ENCODE measurements at places on chromosomes 1 and 21.

DNA sequence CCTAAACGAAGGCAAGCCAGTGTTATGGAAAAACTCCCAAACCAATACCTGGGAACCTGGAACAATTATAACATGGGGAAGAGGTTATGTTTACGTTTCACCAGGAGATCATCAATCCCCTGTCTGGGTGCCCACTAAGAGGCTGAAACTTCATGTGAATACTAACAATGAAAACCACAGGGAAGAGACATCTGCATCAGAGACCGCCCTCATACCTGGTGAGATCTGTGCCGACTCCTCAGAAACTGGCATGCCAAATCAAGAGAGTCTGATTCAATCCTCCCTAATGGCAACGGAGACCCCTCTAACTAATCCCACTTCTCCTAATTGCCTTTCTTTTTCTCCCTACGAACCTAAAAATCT is 163.2 kb downstream of the IER5 start:
- no peak for DNase-seq

GRCh38 chr1:30041741-30042437 is 681.5 kb downstream of the MATN1 start:
- DNase-seq = no peak

GRCh38 chr1:167342846-167343245 is 122.2 kb downstream of the POU2F1 start:
- no peak for DNase-seq

- DNase-seq = no peak
These were observed 1.1 kb downstream of the IGSF3 start for GRCh38 chr1:116666187-116667077.

- DNase-seq = peak; percentile 89
These were observed 75.4 kb downstream of the ABCA4 start for GRCh38 chr1:94045465-94046056.

GRCh38 chr1:59016390-59016789 is 232.5 kb upstream of the JUN start:
- no peak for DNase-seq

DNA sequence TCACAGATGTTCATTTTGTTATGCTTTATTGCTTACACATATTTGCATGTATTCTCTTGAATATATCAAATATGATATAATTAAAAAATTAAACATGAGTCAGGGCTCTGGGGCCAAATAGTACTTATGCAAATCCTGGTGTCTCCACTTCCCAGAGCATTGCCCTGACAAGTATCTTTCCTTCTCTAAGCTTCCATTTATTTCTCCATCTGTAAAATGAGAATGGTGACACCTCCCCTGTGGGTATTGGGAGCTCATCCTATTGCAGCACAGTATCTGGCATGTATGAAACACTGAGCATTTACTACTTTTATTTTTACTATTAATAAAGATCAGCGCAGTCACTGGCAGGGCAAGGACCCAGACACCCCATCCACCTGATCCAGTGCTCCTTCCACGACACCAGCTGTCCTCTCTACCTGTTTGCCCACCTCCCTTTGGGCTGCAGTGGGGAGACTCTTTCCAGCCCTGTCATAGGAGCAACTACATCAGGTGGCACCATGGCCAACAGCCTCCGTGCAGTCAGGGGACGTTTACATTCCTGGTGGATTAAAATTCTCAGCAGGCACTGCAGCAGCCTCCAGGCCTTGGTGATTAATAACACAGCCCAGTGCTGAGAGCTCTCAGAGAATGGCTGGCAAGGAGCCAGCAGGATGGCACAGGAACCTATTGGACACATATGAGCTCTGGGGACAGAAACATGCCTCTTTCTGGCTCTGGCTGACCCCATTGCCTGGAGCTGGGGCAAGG is 113.0 kb downstream of the DMRTB1 start:
- DNase-seq = no peak

- no peak for DNase-seq
These were observed 265.7 kb downstream of the GRIK3 start for GRCh38 chr1:36768486-36769178.

DNA sequence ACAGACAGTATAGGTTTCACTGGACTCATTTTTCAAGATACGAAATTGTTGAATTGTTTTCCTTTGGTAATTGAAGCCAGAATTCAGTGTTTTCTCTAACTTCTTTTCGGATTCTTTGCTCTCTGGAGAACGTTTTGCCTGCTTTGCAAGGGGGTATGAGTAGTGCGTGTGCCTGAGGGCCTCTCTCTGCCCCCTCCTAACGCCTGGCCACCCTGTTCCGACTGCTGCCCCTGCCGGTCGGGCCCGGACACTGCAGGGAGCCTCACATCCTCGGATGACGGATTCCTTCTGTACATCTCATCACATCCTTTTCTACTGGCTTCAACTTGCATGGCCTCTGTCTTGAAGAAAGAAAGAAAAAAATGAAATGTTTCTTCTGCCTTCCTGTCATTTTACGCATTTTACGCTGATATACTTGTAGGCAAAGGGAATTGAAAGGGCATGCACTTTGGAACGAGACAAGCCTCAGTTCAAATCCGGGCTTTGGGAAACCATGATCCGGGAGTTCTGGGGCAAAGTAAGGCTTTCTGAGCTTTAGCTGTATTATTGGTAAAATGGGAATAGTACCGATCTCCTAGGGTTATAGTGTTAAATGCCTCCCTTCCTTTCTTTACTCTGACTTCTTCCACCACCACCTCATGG is 65.1 kb downstream of the DISC1 start:
- no peak for DNase-seq

DNA sequence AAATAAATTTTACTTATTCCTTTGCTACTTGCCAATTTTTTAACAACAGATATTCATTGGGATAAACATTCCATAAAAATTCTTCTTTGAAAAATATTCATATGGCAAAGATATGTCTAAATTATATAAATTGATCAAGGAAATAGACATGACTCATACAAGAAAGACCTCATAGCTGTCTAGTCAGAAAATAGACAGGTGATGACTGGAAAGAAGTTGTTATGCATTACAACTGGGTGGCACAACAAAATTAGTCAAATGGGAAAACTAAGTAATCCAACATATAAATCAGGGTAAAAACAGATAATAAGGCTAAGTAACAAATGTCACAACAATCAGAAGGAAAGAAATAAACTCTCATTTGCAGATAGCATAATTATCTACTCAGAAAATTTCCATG is 92.0 kb downstream of the USH2A start:
- no peak for DNase-seq

DNA sequence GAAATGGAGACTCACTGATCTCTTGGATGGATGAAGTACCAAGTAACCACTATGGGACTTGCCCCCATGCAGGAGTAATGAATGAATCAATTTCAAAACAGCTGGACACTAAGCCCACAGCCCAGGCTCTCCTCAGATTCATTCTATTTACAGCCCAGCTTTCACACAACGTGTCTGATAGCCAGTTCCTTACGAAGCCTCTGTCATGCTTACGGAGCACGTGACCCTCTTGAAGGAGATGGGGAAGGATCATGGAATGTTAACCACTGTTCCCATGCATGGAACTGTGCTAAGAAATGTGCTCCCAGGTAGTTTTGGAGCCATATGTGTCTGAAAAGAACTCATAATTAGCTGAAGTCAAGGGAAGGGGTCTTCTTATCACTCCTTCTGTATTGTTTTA is 124.1 kb downstream of the KIF26B start:
- DNase-seq = no peak

DNA sequence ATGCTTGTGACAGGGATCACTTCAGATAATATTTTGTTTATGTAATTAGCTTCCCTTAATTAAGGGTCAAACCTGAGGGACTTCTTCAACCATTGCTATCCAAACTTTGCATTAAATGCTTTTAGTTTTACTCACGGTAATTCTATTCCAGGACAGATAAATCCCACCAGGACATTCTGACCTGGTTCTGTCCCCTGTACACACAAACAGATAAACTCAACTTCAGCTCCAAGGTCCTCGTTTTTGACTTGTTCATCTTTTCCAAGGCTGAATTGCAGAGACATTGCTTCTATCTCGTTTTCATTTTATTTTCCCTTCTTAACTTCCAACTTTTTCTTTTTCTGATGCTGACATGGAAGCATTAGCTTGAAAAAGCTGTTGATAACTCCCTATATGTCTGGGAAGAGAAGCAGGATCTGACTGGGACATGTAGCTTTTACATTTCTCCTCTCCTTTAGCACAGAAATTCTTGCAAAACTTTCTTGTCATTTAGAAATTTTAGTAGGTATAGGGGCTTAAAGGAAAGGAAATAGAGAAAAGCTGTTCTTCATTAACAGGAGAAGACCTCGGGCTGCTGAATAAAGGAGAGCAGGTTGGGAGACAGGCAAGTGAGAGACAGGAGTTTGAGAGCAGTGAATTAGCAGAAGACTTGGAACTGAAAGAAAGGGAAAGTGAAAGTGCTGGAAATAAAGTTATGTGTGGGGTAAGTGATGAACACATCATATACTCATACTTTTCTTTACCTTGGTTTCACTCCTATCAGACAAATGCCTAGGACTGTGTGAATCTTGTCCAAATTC is 231.7 kb upstream of the B3GALT2 start:
- no peak for DNase-seq

DNA sequence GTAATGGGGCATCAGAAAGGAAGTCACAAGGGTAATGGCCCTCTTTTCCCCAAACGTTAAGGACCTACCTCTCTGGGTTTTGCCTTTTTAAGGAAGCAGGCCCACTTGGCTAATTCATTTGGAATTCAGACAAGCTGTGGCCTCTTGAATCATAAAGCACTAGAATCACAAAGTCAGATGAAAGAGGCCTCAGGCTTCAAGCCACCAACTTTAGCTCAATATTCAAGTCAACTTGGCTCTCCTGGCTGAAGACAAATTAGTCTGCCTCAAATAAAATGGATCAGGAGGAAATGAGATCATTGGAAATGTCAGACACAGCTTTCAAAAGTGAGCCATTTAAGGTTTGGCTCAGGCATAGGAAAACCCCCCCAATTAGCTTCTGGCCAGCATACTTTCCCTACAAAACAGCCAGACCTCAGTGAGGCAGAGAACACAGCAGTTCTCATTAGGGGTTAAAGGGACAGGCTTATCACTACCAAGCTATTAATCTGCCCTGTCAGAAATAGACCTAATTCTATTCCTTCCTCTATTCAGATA is 34.3 kb downstream of the SLC35D1 start:
- peak; percentile 45 for DNase-seq

GRCh38 chr1:201020040-201020591 is 3.4 kb downstream of the KIF21B start:
- DNase-seq = no peak

- peak; percentile 51 for DNase-seq
These were observed 101.7 kb downstream of the NEK7 start for GRCh38 chr1:198258491-198258890.

DNA sequence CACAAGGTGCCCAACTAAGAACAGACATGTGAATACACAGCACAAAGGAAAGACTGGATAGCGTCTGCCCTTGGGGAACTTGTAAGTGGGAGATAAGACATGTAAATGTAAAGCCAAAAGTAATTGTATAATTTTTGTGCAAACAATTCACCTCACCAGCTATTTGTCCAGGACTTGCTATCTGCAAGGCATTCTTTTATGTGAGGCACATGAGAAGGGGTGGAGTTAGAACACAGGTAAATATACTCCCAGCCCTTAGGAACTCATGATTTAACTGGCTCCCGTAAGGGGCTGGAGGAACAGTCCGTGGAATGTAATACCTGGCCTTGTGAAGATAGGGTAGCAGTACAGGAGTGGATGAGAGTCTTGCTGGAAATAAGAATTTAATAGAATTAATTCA is 61.3 kb downstream of the CDK18 start:
- no peak for DNase-seq

- no peak for DNase-seq
These were observed 8.7 kb upstream of the UMODL1 start for GRCh38 chr21:42062236-42063022.

DNA sequence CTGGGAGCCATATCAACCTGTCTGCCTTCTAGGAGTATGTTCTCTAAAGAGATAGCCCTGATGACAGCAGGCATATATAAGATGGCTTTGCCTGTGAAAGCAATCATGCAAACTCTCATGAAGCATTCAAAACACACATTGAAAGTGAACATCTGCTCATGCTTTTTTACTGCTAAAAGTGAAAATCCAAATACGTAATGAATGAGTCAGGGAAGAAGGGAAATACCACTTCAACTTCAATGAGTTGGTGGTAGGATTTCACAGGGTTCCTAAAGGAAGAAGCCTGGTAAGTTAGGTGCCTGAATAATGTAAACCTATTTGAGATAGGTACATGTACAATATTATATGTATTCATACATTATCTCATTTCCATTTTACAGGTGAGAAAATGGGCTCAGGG is 50.5 kb upstream of the SLFNL1 start:
- DNase-seq = peak; percentile 4

- no peak for DNase-seq
These were observed 8.4 kb downstream of the RPS6KA1 start for GRCh38 chr1:26537951-26538352.

- no peak for DNase-seq
These were observed 177.8 kb downstream of the PTPRU start for GRCh38 chr1:29414086-29414485.

DNA sequence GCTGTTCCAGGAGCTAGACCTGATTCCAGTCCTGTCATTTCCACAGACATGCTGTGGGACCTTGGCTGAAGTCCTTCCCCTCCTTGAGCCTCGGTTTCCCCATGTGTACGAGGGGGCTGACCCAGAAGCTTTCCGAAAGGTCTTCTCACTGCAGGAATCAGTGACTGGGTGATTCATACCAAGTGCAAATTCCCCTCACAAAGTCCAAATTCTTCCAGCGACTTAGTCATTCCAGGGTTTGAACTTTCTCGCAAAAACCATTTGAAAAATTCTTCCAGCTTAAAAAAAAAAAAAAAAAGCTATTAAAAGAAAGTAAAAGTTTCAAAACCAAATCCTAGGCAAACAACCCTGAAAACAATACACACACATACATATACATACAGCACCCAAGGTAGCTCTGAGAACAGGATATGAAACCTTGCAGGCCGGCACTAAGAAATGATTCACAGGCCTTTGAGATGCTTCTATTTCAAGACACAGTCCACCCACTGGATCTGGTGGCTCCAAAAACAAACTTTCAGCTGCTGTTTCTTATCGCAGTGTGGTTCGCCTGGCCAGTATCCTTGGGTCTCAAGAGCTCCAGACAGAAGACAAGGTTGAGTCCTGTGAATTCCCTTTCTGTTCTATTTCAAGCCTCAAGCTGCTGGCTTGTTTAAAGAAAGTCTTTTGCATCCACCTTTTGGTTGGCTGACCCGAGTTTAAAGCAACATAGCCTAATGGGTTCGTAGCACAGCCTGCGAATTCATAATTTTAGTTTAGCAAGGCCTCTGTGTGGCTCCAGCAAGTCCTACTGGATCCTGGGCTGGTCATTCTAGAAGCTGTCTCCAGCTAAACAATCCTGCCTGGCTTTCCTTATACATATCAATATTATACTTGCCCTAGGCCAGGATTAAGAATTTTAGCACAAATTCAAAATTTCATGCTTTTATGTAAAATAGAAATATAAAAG is 18.0 kb upstream of the ID3 start:
- DNase-seq = peak; percentile 76

DNA sequence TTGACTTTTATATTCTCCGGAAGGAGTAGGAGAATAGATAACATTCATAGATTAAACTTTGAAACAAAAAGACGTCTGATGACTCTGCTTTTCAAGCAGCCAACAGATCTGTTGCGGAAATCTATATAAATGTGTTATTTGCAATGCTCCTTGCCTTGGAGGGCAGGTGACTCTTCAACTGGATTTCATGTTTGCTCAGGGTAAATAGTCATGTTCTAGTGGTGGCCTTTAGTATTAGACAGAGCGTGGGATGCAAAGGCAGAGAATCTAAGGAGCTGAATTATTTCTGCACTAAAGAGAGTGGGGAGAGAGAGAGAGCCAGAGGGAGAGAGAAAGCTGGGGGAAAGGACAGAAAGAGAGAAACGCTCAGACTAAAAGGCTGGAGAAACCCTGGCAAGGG is 454.3 kb downstream of the AJAP1 start:
- DNase-seq = no peak

GRCh38 chr1:184691719-184692324 is 62.8 kb downstream of the EDEM3 start:
- DNase-seq = no peak
